Foreskin melanocyte (primary cell): ENCODE measurements at places on chromosomes 1 and 21.

DNA sequence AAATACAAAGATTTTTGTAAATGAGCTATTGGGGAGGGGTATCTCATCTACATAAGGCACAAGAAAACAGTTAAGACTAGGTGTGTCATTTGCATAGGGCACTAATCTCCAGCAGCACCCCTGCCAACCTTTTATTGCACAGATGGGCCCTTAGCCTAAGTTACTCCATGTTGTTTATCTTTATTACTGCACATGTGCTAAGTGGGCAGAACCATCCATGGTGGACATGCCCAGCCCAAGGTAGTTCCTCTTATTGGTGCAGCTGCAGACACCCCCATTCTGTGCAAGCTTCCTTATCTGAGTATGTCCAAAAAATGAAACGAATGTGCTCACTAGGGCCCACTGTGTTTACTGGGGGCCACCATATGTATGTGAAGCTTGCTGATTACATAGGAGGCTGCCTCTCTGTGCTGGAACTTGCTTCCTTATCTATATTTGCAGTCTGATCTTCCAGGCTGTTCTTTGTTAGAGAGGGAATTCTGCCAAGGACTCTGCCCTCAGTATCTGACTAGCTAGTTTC is 77.3 kb upstream of the NEK7 start:
- no peak for DNase-seq

DNA sequence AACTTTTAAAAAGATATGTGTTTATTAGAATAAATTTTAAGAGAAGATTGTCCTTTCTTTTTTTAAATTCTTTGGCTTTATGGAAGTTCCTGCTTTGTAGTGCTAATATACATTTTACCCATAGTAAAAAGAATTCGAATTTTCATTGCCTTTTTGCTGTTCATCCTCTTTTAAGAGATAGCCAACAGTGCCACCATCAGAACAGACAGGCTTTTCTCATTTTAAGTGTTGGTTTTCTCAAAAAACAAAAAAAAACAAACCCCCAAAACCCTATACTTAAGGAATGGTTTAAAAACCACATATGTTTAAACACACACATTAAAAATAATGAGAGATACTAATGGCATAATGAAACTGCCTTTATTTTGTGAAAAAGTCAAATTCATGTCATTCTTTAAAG is 118.8 kb downstream of the NEK7 start:
- DNase-seq = no peak

DNA sequence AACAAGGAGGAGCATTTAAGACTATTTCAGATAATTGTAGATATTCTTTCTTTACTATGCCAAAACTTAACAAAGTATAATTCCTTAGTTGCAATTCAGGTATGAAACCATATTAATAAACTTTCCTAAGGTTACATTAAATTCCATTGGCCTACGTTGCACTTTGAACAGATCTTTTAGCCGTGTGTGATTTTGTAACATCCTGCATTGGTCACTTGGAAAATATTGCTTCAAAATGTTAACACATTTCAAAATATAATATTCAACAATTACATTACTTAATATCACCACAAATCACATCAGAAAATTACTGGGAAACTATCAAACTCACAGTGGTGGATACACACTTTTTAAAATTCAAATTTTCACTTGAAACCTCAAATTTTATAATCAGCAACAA is 20.2 kb downstream of the ETS2 start:
- no peak for DNase-seq

DNA sequence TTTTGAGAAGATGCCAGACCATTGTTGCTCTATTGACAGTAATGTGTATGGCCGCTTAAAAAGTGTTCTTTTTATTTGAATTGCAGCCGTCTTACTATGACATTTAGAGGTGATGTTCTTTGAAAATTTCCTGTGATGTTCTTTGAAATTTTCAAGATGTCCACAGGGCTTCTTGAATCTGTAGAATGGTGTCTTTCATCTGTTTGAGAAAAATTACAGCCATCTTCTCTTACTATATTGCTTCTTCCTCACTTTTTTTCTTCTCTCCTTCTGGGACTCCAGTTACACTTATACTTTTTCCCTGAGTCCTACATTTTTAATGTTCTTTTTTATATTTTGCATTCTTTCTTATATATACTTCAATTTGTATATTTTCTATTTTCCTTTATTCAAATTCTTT is 57.4 kb downstream of the DIP2A start:
- no peak for DNase-seq

- DNase-seq = no peak
Measured at GRCh38 chr21:44958471-44959191, 18.8 kb downstream of the SLX9 start.

GRCh38 chr1:66069976-66070876 is 277.5 kb downstream of the PDE4B start:
- no peak for DNase-seq

DNA sequence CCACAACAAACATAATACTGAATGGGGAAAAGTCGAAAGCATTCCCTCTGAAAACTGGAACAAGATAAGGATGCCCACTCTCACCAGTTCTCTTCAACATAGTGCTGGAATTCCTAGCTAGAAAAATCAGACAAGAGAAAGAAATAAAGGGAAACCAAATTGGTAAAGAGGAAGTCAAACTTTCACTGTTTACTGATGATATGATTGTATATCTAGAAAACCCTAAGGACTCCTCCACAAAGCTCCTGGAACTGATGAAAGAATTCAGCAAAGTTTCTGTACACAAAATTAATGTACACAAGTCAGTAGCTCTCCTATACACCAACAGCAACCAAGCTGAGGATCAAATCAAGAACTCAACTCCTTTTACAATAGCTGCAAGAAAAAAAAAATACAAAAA is 6.9 kb upstream of the F13B start:
- no peak for DNase-seq

- no peak for DNase-seq
Measured at GRCh38 chr1:23425193-23425494, 596 bp upstream of the TCEA3 start.

- DNase-seq = no peak
Measured at GRCh38 chr1:154773551-154773950, 96.5 kb downstream of the KCNN3 start.

DNA sequence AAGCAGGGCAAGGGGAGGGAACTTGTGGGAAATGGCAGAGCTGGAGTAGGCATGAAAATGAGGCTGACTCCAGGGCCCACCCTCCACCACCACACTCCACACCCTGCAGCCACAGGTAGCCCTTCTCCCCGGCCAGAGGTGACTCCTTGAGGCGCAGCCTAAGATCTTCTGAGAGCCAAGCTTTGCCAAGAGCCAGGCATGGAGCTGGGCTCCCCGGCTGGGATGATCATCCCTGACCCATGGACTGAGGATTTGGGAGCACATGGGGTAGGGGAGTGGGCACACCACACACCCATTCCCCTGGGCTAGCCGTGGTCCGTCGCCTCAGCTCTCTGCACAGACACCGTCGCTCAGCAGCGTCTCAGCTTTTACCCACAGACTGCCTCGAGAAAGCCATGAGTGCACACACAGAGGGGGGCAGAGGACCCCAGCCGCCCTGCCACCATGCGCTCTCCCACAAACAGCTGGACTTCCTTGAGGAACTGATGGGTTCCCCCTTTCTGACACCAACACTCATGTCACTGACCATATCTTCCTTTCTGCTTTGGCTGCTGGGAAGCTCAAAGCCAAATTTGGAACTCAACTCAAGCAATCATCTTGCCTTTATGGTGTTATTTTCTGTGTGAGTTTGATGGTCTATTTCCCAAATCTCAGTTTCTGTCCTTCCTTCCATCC is 123.6 kb upstream of the RUNX3 start:
- no peak for DNase-seq

- peak; percentile 83 for DNase-seq
Measured at GRCh38 chr1:32351399-32352238, 10.7 kb downstream of the FAM229A start.

GRCh38 chr1:98277118-98277517 is 356.3 kb upstream of the DPYD start:
- DNase-seq = no peak

- DNase-seq = no peak
Measured at GRCh38 chr1:8390707-8391106, 72.8 kb downstream of the SLC45A1 start.

- no peak for DNase-seq
Measured at GRCh38 chr21:39713905-39714304, 31.1 kb upstream of the IGSF5 start.

- DNase-seq = no peak
Measured at GRCh38 chr1:226708967-226709396, 30.1 kb downstream of the ITPKB start.

DNA sequence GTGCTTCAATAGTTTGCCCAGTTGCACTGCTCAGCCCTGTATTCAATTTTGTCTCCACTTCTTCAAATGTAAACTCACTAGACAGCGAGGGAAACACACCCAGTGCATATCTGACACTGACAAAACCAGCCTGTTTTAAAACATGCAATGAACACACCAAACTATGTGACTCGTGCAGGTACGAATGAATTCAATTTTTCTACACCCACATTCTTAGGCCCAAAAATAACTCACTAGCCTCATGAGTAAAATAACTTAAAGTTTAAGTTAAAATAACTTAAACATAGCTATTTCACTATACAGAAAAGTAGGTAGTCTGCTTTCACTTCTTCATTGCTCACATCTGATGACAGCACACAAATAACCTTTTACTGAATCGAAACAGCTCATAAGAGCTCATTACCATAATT is 21.1 kb downstream of the TTC13 start:
- DNase-seq = no peak
